Cardiac fibroblast (primary cell): ENCODE measurements at places on chromosomes 11 and 22.

DNA sequence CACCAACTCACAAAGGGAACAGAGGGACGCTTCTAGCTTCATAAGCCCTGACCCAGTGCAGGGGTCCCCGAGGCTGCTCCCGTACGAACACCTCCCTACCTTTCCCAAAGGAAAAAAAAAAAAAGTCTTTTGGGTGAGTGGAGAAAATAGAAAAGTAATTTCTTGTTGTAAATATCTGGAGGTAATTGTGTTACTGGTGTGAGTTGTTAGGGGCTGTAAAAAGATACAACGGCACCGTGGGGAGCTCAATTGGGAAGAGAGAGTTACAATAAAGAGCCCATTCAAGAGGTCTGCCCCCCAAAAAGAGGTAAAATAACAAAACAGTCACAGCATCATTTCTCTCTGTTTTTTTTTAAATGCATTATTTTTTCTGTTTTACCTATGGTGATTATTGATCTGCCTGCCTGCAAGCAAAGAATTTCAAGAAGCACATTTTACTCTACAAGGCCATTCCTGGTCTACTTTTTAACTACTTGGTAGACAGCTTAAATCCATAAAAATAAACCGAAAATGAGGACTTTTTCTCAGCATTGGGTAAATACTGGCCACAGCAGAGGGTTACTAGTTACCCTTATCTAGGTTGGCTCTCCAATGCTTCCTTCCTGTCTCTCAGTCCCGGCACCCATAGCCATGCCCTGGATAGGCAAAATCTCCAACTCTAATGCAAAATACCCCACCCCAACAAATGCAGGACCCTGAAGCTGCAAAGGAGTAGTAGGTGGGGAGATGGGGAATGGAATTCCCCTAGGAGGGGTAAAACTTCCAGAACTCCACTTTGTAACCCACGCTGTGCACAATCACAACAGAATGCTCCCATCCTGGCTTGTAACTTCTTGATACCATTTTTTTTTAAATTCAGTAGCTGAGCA, 3.1 kb downstream of the PAX6 start:
- DNase-seq = no peak

- peak; percentile 65 for DNase-seq
Observed at GRCh38 chr11:18527512-18527911, 770 bp upstream of the TSG101 start.

DNA sequence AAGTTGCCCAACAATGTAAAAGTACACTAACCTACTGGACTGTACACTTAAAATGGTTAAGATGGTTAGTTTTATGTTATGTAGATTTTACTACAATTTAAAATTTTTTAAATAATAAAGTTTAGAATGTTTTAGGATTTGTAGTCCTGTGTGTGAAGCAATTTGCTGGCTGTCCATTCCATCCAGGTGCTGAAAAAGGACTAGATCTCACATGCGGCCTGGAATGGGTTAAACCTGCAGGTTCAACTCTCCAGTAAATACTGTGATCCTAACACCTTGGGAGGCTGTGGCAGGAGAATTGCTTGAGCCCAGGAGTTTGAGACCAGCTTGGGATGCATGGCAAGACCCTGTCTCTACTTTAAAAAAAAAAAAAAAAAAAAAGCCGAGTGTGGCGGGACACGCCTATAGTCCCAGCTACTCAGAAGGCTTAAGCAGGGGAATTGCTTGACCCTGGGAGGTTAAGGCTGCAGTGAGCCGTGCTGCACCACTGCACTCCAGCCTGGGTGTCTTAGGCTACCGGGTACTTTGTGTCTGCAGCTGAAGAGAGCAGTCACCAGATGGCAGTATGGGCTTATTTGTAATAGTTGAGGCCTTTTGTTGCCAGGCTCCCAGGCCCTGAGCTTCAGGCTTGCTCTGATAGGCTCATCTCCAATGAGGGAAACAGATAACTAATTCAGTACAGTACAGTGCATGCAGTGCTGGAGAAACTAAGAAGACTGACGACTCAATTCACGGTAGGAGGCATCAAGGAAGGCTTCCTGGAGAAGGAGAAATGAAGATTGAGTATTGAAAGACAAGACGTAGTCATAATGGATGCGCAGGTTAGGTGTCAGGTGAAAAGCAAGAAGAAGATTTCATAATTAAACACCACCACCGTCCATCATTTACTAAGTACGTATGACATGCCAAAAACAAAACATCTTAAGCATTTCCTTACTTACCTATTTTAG, 64.7 kb upstream of the ASPHD2 start:
- peak; percentile 88 for DNase-seq

DNA sequence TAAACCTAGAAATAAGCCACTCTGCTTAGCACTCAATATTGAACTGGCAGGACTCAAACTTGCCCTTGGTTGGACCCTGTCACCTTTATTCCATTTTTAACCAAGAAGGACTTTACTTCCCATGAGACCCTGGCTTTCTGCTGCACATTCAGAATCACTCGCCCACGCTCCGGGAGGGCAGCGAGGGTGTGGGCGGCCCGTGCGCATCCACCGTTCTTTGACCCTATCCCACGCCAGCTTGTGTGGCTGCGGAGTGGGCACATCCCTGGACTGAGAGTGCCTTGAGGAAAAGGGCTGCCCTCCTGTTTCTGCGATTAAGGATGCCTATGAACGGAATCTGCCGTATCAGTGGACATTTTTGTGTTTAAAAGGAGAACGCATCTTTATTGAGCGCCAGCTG, 39.6 kb downstream of the TRIM44 start:
- DNase-seq = no peak

GRCh38 chr11:57081356-57081755, 92.6 kb downstream of the OR5AK2 start:
- DNase-seq = no peak

GRCh38 chr11:63767565-63768236, 874 bp downstream of the ZFTA start:
- peak; percentile 90 for DNase-seq

GRCh38 chr11:12731841-12732336, 57.7 kb downstream of the TEAD1 start:
- peak; percentile 32 for DNase-seq

DNA sequence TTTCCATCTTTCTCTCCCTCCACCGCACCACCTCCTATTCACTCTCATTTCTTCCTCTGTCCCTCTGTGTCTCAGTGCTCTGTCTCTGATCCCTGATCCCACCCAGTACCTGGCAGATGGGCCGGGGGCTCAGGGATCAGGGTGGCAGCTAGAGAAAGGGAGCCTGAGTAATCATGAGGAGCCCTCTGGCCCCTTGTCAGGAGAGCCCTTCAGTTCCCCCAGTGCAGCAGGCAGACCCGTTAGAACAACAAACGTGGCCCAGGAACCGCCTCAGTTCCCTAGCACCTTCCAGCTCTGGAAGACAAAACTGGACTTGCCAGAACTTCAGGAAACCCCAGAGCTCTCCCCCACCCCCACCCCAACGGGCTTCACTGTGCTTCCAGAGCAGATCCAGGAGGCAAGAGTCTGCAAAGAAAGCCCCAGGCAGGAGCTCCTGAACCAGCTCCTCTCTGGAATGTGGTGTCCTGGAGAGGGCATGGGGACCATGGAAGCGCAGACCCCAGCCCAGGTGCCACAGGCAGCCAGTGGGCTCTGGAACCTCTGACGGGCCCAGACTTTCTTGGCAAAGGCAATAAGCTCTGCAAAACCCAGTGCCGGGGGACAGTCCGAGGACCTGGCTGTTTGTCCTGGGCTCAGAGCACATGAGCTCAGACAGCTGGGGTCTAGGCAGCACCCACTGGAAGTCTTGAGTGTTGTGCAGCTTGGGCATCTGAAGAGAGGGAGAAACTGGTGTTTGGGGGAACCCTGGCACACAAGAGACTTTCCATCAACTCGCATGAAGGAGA, 43.2 kb downstream of the LMO1 start:
- DNase-seq = no peak

DNA sequence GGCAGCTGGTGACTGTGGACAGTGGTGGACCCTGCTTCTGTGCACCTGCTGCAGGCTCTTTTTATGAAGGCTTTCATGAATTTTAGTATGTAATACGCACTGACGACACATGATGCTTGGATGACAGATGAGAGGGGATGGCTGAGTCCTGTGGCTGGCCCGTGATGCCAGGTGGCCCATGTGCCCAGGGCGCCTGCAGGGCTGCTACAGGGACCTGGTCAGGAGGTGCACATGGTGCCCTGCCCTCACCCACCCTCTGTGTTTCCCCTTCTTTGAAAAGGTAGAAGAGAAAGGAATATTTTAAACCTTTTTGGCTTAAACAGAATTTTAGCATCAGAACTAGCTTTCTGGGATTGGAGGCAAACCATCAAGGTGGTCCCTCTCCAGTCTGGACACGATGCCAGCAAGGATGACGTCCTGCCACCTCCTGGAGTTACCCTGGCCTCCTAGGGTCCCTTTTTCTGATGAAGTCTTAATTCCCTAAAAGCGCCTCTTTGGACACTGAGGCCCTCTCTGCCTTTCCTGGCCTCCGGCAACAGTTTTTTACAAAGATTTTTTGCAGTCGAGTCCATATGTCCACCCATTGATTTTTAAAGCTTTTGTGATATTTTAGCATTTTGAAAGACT, 5.4 kb upstream of the RANBP1 start:
- DNase-seq = no peak

DNA sequence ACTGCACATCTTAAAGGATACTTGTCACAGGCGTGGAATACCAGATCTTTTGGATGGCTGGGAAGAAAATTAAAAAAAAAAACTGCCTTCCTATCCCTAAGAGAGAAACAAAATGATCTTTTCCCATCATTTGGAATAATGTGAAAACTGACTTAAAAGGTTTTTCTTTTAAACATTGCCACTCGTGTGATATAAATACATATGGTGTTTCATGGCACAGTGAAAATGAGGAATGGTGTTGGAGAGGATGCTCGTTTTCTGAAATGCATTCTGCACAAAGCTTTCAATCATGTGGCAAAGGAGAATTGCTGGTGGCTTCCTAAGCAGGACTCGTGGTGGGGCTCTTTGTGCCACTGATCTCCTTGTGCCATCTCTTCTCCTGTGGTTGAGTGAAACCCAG, 74.9 kb upstream of the LRRC4C start:
- no peak for DNase-seq

GRCh38 chr22:43706151-43706550, 106.0 kb downstream of the EFCAB6 start:
- no peak for DNase-seq

DNA sequence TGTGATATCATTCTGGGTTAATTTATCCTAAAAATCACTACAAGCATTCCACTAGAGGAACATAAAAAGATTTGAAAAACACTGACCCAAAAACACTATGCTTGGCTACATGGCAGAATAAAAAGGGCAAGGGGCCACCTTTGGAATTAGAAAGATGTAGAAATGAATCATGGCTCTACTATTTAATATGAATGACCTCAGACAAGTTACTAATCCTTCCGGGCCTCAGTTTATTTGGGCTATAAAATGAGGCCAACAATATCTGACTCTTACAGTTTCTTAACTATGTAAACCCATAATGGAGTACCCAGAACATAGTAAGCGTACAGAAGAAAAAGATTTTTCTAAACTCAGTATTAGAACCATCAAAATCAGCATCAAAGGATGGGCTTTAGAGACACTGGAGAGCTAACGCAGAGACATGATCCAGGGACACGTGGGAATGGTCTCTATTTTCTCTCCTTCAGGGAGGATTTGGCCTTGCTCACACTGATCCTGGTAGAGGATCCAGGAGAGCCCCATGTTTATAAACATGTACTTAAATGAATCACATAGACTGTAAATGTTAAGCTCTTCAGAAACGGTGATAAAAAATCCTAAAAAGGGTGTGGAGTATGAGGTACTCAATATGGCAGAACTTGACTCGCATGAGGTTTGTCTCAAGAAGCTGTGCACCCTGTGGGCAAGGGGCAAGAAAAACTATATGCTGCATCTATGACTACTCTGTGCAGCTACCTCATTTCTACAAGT, 288.4 kb upstream of the PITPNB start:
- peak; percentile 64 for DNase-seq

GRCh38 chr11:71283971-71284441, 31.6 kb upstream of the SHANK2 start:
- DNase-seq = no peak

- peak; percentile 65 for DNase-seq
Observed at GRCh38 chr22:29154364-29155048, 51.2 kb upstream of the EMID1 start.

GRCh38 chr11:326842-327580, 6.4 kb upstream of the IFITM3 start:
- peak; percentile 85 for DNase-seq

GRCh38 chr11:67674442-67674871, at the start of gene ALDH3B2:
Gene ALDH3B2, minus strand, starts transcription at chr11:67674623. Its CDS starts 7,688 bp downstream, at chr11:67666935.
- DNase-seq = no peak
